Stimulated activated CD8-positive, alpha-beta memory T cell treated with anti-CD3 and anti-CD28 coated beads, Interleukin-2, amount 100 ng/mL, for 1 hour (primary cell): ENCODE measurements at places on chromosomes 7 and 10.

DNA sequence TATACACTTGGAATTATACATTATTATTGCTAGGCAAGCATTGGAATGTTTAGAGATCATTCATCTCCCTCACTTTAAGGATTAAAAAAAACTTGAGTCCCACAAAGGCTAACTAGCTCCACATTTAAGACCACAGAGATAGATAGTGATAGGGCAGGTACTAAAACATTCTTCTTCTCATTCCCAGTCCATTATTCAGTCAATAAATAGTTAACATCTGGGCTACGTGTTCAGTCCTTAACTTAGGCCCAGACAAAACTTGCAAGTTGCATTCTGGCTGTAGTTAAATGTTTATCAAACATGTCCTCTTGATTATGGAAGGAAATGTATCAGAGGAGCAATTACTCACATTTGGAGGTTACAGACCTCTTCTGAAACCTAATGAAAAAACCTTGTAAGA, 2.4 kb downstream of the GNG11 start:
- DNase-seq = no peak

DNA sequence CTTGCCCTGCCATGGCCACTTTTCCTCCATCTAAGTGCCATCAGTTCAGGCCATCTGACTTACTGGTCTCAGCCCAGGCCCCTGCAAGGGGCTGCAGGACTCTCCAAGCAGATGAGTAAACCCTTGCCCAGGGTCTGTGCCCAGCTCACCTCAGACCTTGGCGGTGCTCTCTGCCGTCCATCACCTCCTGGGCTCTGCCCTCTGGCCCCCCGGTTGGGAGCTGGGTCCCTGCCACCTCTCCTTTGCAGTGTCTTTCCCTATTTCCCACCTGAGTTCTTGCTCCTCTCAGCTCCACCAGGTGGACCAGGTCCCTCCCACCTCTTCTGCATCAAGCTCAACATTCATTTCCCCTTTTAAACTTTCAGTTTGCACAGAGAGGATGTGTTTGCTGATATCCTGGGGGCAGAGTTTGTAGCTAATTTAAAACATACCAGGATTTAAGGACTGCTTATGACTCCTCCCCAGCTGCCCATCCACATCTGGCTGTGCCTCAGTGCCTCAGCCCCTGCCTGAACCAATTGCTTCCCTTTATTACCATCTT, 135.5 kb downstream of the SLIT1 start:
- no peak for DNase-seq

GRCh38 chr7:142025896-142026295, 30.2 kb downstream of the MGAM start:
- DNase-seq = no peak

GRCh38 chr10:128883231-128884032, 583.6 kb upstream of the MGMT start:
- no peak for DNase-seq

DNA sequence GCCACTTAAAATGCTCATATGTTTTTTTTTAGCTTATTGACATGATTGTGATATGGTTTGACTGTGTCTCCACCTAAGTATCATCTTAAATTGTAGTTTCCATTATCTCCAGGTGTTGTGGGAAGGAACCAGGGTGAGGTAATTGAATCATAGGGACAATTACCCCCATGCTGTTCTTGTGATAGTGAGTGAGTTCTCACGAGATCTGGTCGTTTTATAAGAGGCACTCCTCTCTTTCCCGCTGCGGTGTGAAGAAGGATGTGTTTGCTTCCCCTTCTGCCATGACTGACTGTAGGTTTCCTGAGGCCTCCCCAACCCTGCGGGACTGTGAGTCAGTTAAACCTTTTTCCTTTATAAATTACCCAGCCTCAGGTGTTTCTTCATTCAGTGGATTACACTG, 80.5 kb upstream of the ETV1 start:
- DNase-seq = no peak

GRCh38 chr10:16848562-16849154, 31.4 kb upstream of the RSU1 start:
- DNase-seq = no peak

GRCh38 chr7:112362731-112363131, 87.5 kb upstream of the IFRD1 start:
- no peak for DNase-seq

DNA sequence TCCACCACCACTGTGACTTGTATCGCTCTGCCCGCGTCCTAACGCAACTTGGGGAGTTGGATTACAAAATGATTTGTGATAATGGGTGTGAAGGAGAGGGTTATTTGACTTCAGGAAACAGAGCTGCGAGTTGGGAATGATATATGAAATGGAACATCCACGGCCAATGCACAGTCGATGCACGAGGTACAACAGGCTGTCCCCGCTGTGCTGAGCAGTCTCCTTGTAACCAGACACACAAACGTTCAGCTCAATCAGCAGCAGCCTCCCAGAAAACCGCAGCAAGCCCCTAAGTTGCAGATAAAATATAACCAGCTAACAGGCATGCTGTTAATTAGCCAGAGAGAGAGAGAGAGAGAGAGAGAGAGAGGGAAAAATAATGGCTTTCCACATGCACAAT, 332.7 kb upstream of the MGMT start:
- DNase-seq = no peak

DNA sequence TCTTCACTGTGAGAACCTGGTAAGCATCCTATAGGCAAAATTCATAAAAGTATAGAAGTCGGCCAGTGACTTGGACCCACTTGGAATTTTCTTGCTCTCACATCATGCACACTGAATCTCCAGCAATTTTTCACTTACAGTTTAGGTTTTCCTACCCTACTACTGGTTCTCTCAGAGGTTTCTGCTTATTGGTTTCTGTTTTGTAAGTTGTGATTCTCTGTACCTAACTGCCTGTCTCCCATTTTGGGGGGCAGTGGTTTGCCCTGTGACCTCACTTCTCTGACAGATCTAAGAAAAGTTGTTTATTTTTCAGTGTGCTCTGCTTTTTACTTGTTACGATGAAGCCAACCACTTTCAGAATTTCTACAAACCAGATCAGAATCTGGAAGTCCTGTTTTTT, 158.1 kb downstream of the CFTR start:
- DNase-seq = no peak

DNA sequence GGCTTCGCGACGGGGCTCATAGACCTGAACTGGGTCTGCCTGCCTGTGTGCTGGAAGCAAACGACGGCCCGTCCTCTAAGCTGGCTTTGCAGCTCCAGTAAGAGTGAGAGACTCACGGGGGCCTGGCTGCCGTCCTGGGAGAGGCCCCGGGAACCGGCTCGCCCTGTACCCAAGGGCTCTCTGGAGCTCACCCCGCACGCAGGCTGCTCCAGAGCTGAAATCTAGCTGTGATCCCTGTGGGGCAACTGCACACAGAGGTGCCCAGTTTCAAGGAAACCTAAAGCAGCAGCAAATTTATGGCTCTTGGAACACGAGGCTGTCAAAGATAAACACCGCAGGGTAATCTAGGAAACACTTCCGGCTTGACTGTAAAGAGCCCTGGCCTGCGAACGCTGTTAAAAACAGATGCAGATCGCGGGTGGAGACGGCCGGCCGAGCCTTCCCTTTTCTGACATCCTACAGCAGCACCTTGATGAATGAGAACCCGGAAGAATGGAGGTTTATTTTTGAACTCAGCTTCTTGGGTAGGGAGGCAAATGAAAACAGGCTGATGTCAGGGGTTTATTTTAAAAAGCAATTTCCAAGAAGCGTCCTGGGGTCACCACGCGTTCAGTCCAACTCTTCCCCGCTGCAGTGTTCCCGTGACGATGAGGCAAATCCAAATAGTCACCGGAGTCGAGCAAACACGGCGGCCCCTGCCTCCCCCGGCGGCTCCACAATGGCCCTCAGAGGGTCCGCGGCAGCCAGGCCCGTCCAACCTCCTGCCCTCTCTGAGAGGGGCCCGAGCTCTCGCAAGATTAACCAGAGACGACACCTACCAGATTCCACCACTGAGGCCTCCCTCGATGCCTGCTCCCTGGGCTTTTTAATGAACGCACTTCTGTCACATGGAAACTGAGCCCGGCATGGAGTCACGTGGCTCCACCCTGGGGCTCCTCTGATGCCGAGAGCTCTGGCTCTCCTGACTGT, 29.6 kb downstream of the AMZ1 start:
- DNase-seq = no peak

- DNase-seq = no peak
These were observed 61.1 kb downstream of the FAM13C start for GRCh38 chr10:59301067-59301754.

- DNase-seq = no peak
These were observed 1560.0 kb upstream of the LRRTM3 start for GRCh38 chr10:65365878-65366277.

DNA sequence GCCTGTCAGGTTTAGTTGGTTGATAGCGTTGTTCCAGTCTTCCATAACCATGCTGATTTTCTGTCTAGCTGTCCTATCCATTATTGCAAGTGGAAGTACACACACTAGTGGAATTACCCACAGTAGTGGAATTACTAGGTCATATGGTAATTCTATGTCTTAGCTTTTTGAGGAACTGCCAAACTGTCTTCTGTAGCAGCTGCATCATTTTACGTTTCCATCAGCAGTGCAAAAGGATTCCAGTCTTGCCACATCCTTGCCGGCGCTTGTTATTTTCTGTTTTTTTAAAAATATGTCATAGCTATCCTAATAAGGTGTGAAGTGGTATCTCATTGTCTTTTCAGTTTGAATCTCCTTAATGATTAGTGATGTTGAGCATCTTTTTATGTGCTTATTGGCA, 17.2 kb upstream of the RHBDD2 start:
- no peak for DNase-seq

- DNase-seq = no peak
These were observed 678 bp upstream of the TMEM106B start for GRCh38 chr7:12210179-12211053.

GRCh38 chr10:100784126-100784525, 38.7 kb downstream of the PAX2 start:
- no peak for DNase-seq
